ENCODE measurements at places on chromosomes 11 and 22. TPM values are rescaled to one million over a fixed set of nuclear protein-coding genes. Genes with fewer than 3 reads are reported as not detected.

GRCh38 chr11:62592146-62592815 lies 958 bp upstream of the TUT1 start:
- no peak for DNase-seq

DNA sequence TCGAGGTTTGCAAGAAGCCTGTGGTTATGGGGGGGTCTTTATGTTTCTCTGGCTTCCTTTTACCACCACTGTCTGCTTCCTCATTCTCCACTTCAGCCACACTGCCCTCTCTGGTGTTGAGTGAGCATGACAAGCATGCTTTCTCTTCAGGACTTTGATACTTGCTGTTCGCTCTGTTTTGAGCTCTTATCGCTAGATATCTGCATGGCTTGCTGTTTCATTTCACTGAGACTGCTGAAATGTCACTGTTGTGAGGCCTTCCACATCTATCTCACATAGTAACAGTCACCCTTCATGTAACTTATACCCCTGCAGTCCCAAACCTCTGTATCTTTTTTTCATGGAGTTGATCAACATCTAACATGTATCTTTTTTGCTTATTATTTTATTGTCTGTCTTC lies 59.8 kb downstream of the TMEM135 start:
- peak; percentile 29 for DNase-seq

GRCh38 chr11:10050561-10050960 lies 243.5 kb downstream of the SBF2 start:
- DNase-seq: peak; percentile 34

DNA sequence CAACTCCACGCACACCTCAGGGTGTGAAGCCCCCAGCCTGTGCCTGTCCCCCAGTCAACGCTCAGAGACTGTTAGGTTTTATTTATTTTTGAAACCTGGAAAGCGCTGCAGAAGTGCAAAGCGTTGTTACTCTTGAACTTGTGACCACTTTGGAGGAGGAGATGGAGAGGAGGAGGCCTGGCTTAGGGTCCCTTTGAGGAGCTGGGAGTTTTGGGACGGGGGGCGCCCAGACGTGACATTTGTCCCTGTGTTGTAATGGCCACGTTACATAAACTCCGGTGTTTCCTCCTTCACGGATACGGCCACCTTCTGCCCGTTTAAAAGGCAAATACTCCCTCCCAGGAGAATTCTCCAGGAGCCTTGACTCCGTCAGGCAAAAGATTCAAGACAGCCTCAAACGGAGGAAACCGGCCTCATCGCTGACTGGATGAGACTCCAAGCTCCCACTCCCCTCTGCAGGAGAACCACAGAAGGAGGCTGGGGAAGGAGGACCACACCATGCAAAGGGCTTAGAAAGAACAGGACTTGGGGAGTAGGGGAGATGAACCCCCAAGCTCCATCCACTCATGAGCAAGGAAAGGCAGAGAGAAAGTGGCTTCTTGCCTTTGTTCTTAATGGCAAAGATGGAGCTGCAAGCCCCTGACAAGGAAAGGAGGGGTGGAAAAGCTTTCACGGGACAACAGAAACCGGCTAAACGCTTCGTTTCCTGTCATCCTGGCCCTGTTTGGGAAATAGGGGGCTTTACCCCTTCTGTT lies 630 bp downstream of the PIK3IP1 start:
- DNase-seq: peak; percentile 60

DNA sequence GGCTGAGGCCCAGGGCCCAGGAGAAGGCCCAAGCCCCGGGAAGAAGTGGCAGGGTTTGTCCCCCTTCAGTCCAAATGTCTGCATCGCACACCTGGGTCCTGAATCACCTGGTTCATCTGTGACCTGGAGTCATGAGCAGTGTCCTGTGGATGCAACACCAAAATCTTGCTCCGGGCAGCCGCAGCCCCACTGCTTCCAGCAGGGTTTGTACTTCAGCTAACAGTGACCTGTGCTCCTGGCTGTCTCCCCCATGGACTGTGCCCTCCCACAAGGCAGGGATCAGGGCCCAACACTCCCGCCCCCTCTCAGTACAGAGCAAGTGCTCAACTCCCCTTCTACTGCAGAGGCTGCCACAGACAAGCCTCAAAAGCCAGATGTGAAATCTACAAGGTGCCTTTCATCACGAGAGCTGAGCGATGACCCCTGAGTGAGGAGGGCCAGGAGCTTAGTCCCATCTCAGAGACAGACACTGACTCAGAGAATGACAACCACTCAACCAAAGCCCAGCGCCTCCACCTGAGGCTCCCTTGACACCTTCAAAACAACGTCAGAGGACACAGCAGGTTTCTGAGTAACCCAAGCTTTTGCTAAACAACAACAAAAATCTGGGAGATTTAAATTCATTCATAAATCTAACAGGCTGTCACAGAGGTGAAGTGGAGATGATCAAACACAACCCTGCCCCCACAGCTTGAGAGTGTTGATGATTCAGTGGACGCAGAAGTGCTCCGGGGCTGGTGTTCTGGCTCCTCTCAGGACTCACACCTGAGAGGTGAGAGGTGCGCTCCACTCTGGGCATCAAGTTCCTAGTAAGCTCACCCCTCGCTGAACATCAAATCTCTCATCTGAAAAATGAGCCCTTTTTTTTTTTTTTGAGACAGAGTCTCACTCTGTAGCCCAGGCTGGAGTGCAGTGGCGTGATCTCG lies 3.4 kb downstream of the KIAA0930 start:
- no peak for DNase-seq

- peak; percentile 81 for DNase-seq
These were observed 407.3 kb downstream of the TMEM135 start for GRCh38 chr11:87444993-87445392.

- DNase-seq: no peak
These were observed 47.4 kb upstream of the EHF start for GRCh38 chr11:34573537-34573936.

DNA sequence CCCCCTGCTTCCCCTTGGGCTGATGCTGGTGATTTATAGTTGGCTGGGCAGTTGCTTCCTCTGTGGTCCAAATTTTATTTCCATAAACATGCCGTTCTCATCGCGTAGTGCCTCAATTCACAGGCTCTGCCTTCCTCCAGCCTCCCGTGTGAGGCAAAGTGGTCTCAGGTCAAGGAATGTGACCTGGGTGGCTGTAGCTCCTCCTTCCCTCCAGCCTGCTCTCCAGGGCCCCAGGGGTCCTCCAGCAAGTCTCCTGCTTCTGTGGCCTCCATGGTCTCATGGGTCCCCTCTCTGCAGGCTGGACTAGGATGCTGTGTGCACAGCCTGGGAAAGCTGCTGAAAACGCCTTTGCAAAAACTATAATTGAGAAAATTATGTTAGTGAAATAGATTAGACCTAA lies 694.1 kb downstream of the BRD1 start:
- DNase-seq: no peak

GRCh38 chr22:38335077-38335476 lies 17.8 kb upstream of the CSNK1E start:
- DNase-seq: peak; percentile 73

GRCh38 chr11:2393111-2393868 lies 7.3 kb upstream of the TSSC4 start:
- DNase-seq: no peak

- no peak for DNase-seq
These were observed 1.6 kb upstream of the ZNF280A start for GRCh38 chr22:22521631-22522030.

DNA sequence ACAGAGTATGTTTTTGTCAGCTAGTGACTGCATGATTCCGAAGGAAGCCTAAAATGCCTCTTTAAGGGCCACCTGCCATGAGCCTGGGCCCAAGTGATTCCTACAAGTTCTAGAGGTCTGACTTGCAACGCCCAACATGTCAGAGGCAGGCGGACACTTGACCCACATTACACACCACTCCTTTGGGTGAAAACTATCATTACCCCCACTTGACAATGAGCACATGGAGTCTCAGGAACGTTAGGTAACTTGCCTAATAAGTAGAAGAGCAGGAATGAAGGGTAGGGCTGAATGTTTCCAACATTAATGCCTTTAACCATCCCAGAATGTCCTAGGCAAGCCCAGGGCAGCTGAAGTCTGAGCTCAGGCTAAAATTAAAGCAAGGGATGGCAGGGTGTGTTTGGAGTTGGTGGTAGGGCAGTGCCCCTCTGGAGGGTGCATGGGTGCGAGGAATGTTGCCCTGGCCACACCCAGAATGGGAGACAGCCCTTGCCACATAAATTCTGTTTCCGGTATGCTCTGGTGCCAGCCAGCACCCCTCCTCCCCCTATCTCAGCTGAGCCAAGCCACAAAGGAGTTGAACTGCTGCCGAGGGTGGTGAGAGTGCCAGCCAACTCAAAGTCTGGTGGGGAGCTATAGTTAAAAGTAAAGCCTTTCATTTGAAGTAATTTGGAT lies 2.5 kb downstream of the PLAAT2 start:
- no peak for DNase-seq

GRCh38 chr22:43279867-43280522 lies 63.2 kb downstream of the SCUBE1 start:
- no peak for DNase-seq

DNA sequence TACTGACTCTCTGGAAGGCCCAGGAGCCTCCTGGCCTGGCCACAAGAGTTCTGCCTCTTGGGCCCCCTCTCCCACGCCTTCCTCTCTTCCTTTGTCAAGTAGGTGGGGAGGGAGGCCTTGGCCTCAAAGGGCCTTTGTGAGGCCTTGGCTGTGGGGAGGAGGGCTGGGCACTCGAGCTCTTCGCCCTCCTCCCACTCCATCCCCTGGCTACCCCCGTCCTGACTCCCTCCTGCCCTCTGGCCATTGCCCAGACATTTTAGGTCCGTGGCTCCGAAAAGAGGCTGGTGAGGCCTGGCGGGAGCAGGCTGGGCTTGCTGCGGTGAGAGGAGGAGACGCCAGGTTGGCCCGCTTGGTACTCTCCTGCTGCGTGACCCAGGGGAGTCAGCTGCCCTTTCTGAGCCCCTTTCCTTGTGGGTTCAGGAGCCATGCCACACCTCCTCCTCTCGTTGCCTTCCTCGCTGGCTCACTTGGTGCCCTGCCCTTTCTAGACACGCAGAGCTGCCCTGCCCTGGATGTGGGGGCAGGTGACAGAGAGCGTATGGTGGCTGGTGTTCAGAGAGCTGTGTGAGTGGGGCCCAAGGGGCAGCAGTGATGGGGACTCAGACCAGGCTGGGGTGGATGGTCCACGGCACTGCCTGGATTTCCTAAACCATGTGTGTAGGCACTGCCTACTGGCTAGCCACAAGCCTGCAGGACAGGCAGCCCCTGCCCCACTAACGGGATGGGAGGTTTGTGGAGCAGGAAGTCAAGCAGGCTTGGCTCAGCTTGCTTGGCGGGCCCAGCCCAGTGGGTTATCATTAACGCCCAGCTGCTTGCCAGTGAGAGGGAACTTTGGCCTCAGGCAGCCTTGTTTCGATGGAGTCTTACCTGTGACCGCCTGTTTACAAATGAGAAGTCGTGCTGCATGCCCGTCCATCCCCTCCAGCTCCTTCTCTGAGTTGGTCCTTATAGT lies 15.8 kb upstream of the OMP start:
- no peak for DNase-seq

GRCh38 chr11:130449996-130450769 lies 1.7 kb downstream of the ADAMTS15 start:
- DNase-seq: no peak

GRCh38 chr11:121035780-121036179 lies 11.9 kb downstream of the TBCEL start:
- no peak for DNase-seq

GRCh38 chr22:44753189-44754042 lies 1.0 kb downstream of the ARHGAP8 start:
- DNase-seq: peak; percentile 60

GRCh38 chr11:64801158-64801464 lies 1.9 kb downstream of the MAP4K2 start:
- DNase-seq: no peak

- DNase-seq: peak; percentile 31
These were observed 263.3 kb upstream of the SORL1-AS1 start for GRCh38 chr11:121716060-121716459.

DNA sequence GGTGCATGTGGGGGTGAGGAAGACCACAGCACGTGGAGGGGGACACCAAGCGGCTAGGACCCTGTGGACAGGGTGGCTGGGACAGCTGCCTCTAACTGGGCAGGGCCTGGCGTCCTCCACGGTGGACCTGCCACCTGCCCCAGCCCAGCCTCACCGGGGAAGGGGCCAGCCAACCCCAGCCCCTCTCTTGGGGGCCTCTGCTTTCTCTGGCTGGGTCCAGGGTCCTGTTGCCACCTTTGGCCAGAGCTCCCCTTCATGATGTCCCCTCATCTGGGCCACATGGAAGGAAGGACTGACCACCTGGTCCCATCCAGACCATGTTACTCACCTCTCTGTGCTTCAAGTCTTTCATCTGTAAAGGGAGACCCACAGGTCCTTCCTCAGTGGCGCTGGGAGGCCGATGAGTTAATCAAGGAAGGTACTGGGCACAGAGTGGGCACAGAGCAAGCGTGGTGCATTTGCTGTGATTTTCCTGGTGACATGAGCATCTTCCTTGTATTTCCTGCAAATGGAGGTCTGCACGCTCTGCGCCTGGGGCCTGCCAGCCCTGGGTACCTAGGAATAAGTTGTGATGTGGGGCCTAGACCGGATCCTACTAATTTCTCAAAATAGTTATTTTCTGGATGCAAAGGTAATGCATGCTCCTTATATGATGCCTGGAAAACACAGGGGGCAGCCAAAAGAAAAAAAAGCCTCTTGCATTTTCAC lies 538.4 kb downstream of the TBC1D22A start:
- DNase-seq: no peak

DNA sequence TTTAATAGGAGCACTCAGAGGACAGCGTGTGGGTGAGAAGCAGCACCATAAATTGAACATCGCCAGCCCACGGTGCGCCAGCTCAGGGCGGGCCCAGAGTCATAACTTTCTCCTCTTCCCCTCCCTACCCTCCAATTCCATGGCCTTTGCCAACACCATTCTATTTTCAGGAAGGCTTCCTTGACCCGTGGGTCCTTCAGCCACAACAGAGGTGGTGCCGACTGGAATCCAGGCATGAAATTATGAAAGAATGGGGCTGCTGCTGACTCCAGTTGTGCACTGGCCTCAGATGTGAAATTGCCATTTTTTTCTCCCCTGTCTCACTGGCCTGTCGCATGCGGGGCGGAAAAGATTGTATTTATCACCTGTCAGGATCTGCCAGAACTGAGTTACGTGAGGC lies 345.9 kb downstream of the MIAT start:
- DNase-seq: no peak

- DNase-seq: no peak
These were observed 48.7 kb downstream of the ME3 start for GRCh38 chr11:86623736-86624135.

GRCh38 chr22:22203048-22203971 lies 41.3 kb upstream of the VPREB1 start:
- DNase-seq: no peak

- DNase-seq: peak; percentile 76
These were observed 28.5 kb upstream of the ALKBH3 start for GRCh38 chr11:43852057-43852636.

- peak; percentile 3 for DNase-seq
These were observed 143.2 kb upstream of the GRIA4 start for GRCh38 chr11:105466582-105467228.

- peak; percentile 23 for DNase-seq
These were observed 1.8 kb downstream of the TESMIN start for GRCh38 chr11:68749229-68750123.

- peak; percentile 74 for DNase-seq
These were observed 403 bp upstream of the SBF2 start for GRCh38 chr11:10294290-10294953.

GRCh38 chr22:49856343-49856742 lies 2.7 kb downstream of the ZBED4 start:
- DNase-seq: no peak

The NFAM1 gene
- not detected for total RNA-seq

The OR5A1 gene
- total RNA-seq: not detected

The TSPAN32 gene
- total RNA-seq: not detected

The PKNOX2 gene
- 0.51 TPM for total RNA-seq

The DLG2 gene
- 1.7 TPM for total RNA-seq

The CTTN gene
- 315 TPM for total RNA-seq

The SUSD2 gene
- total RNA-seq: not detected

The DKK3 gene
- total RNA-seq: 189 TPM

The ZBTB16 gene
- total RNA-seq: not detected

The GPR137 gene
- total RNA-seq: 37.6 TPM
